ENCODE measurements at places on chromosomes 7 and 10.

DNA sequence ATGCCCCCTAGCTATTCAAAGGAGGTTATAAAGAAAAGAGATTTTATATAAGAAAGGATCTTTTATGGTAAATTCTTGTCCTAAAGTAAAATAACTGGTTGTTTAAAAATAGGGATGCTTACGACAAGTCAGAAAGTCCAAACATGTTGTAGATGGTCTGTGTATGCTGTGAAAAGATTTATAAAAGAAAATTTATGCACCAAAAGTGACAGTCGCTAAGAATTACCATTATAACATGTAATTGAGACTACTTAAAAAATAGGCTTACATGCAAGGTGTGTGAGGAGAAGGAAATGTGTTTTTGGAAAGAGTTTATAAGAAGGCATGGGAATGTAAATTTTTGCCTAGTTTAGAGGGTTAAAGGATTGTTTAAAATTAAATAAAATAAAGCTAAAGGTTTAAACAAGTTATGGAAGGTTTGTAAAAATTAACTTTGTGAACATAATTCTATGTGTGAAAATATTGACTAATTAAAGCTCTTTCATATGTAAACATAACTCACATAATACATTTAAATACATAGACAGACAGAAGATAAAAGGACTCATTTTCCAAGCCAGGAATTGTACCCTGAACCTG, 118.5 kb downstream of the LYZL1 start:
- no peak for DNase-seq

DNA sequence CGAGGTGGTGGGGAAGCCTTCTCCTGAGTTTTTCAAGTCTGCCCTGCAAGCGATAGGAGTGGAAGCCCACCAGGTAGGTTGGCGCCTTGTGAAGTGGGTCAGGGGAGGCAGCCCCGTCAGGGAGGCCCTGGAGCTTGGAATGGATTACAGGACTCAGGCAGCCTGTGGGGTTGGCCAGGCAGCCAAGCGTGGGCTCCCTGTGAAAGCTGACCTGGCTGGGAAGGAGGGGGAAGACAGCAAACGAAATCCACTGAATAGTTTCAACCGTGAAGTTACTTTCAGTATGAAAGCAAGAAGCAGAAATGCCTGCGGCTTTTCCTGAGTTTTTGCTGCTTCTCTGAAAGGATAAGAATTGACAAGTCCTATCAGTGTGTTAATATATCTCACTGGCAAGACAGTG, 36.4 kb downstream of the LHPP start:
- DNase-seq = no peak

- no peak for DNase-seq
Measured at GRCh38 chr7:22806752-22807151, 15.9 kb downstream of the TOMM7 start.

GRCh38 chr10:104300002-104300735, 31.2 kb downstream of the GSTO2 start:
- DNase-seq = peak; percentile 92

- peak; percentile 77 for DNase-seq
Measured at GRCh38 chr10:35533565-35533964, 71.6 kb upstream of the GJD4 start.

DNA sequence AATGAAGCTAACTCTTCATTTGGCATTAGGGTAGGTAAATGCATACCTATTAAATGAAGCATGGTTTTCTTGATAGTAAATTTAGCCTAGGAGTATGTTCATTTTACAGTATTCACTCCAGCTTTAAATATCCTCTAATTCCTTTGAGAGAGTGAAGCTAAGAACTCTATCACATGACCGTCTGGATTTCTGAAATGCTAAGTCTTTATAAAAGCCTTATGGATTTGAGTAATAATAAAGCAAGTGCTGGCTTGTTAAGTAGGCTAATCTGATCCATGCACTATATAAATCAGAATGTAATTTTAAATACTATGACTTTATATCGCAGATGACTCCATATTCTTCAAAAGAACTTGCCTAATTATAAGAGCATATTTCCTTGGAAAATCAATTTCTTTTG, 64.8 kb downstream of the REEP3 start:
- DNase-seq = no peak

- DNase-seq = no peak
Measured at GRCh38 chr7:98664882-98665281, 47.8 kb downstream of the NPTX2 start.

- DNase-seq = no peak
Measured at GRCh38 chr7:31096877-31097258, 44.8 kb downstream of the ADCYAP1R1 start.

All from astrocyte of the hippocampus (primary cell).